ENCODE measurements at places on chromosomes 5 and 9. TPM values are rescaled to one million over a fixed set of nuclear protein-coding genes. Genes with fewer than 3 reads are reported as not detected.

Gene DRD1
- polyA plus RNA-seq: 0.72 TPM

Gene GPR150
- polyA plus RNA-seq: not detected

Gene SPATA31A1
- not detected for polyA plus RNA-seq

Gene CORO2A
- polyA plus RNA-seq: 1.9 TPM

Gene CA9
- not detected for polyA plus RNA-seq

Gene OR13D1
- not detected for polyA plus RNA-seq

Gene SPARC
- polyA plus RNA-seq: 15.3 TPM

Gene BHMT
- not detected for polyA plus RNA-seq

Gene RALGDS
- 253 TPM for polyA plus RNA-seq

Gene SLC46A2
- polyA plus RNA-seq: not detected

Gene SPATA31A3
- polyA plus RNA-seq: not detected

Gene MGAT4B
- 70.6 TPM for polyA plus RNA-seq

Gene ASPN
- polyA plus RNA-seq: 0.35 TPM

Gene ANKRD33B
- not detected for polyA plus RNA-seq

Gene LRRC19
- not detected for polyA plus RNA-seq

Gene PCAT7
- polyA plus RNA-seq: 7.7 TPM

Gene PCDHAC1
- 2.4 TPM for polyA plus RNA-seq

Gene CDKN2A
- polyA plus RNA-seq: not detected

Gene TAL2
- 0.88 TPM for polyA plus RNA-seq

Gene ARHGEF28
- polyA plus RNA-seq: not detected
